ENCODE measurements at places on chromosomes 5 and 9.

DNA sequence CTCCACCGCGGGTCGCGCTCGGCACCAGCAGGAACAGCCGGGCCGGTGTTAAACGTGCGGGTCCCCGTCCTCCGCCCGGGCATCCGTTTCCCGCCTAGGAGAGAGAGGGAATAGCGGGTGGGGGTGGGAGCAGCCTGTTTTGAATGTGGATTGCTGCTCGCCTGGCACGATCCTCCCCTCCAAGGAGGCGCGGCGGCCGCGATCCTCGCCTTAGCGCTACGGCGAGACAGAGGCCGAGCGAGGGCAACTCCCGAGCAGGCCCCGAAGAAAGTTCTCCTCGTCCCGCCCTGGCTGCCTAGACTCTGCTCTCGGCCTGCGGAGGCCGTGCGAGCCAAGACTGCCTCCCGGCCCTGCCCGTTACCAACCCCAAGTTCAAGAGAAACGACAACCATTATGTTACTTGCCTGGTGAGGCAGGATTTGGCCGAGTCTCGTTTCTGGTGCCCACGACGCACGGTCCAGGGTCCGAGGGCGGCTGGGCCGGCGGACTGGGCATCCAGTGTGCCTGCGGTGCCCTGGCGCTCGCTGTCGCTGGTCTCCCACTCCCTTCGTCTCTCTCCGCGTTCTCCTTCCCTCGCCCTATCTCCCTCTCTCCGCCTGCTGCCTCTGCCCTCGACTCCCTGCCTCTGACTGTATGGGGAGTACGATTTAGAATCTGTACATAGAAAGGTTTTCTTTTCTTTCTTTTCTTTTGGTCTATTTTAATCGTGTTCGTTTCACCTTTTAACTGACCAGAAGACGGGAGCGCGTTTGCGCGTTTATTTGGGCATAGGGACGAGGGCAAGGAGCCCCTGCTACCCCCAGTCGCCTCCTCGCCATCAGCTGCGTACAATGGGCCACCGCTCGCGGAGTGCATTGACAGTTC is 724 bp downstream of the NR2F1-AS1 start:
- no peak for DNase-seq

GRCh38 chr9:38527503-38527902 is 92.9 kb downstream of the ANKRD18A start:
- no peak for DNase-seq

DNA sequence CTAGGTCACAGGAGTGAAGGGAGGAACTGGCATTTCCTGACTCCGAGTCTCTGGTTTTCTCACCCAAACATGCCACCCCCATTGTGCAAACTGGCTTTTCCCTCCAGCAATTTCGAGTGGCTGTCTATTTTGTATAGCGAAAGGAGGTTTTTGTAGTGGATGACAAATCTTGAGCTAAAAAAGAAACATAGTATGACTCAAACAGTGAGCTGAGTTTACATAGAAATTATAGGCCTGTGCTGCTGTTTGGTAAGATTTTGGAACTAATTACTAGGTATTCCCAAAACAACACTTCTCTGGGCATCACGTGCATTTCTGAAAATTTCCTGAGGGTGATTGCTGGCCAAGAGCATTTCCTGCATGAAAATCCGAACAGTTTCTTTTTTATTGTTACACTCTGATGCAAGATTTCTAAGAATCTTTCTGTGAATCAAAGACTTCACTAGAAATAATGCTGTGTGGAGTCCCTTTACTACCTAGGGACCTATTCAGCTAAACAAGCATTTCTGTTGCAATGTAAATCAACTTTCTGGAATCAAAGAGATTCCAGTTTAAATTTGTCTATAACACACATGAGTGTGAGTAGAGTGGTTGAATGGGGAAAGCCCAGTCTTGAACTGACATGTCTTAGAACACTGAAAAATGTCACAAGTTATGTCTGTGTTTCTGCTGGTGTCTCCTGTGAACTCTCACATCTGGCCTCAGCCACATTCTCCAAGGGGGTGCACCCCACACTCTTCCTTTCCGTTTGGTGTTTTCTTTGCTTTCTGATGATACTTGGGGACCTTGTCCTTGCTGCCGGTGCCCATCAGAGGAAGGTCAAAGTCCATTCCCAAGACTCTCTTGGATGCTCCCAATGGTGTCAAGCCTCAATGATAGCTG is 33.3 kb upstream of the DAPK1 start:
- DNase-seq, result no peak

DNA sequence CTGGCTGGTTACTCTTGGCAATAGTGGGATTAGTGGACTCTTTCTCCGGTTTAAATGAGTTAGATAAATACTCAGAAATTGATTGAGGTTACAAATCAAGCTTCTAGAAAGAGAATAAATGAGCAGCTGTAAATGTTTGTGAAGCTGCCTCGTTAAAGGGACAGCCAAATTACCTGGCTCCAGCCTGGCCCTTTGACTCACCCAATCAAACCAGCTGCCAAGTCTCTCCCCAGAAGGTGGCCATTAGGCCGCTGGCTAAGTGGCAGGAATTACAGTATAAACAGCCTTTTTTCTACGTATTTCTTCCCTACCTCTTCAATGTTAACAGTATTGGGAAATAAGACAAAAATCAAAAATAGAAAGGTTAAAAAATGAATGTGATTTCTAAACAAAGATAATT is 46.0 kb upstream of the SRFBP1 start:
- no peak for DNase-seq

- DNase-seq, result no peak
Measured at GRCh38 chr9:12764150-12764549, 10.7 kb upstream of the LURAP1L start.

DNA sequence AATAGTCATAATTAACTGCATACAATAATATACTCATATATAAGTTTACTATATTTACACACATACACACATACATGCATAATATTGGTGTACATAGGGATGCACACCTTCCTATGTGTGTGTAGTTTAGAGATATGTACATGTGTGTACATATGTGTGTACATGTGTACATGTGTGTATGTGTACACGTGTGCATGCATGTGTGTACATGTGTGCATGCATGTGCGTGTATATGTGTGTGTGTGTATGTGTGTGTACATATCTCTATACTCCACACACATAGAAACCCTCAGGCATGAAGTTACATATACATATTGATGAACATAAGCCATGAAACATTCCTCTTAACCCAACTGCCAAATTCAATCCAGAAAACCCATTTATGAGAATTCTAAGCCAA is 547.8 kb downstream of the TLR4 start:
- DNase-seq, result no peak

DNA sequence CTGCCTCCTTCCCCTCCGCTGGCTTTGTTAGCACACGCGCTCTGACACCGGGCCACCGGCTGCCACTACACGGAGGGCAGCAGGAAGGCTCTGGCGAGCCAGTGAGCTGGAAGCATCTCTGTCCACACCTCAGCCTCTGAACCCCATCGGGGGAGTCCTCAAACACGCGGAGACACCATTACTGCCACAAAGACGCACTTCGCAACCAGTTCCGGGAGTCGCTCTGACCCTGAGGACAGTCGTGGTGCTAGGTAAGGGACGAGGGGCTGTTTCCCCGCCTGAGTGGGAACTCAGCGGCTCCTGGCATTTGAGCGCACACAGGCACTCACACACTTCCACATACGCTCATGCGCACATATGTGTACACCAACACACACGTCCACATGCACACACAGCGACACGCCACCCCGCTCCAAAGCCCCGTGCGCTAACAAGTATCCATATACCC is 160.0 kb downstream of the C9orf152 start:
- DNase-seq, result peak; percentile 18

- DNase-seq, result no peak
Measured at GRCh38 chr9:30744871-30745270, 1639.6 kb upstream of the ACO1 start.

- no peak for DNase-seq
Measured at GRCh38 chr5:83967417-83967816, 246.8 kb upstream of the HAPLN1 start.

DNA sequence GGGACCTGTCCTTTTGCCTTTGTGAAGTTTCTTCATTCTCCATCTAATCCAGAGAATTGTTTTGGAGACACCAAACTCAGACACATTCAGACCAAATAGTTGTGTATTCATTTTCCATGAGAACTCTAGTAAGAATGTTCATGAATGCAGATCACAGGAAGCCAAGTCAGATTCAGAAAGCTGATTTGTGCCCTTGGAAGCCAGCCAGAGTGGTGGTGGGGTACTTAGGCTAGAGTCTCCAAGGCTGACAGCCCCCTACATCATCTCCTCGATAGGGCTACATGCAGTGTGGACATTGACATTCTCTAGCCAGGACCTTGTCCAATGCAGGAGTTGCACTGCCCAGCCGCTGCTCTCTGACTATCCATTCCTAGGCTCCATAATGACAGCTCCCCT is 137.6 kb downstream of the UGCG start:
- no peak for DNase-seq

DNA sequence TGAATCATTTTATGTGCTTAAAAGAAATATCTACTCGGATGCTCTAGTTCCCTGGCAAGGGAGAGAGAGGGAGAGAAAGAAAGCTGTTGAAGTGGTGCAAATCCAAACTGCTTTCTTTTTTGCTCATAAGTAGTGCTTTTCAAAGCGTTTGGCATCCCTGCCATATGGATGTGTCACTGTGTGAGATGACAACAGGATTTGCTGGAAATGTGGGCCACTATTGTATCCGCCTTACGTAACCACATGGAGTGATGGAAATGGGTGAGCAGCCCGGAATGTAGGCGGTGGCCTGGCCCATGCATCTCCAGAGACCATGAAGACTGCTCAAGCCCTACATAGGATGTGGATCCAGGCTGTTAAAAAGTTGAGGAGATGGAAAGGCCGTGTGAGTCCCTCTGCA is 30.8 kb downstream of the TJP2 start:
- no peak for DNase-seq

DNA sequence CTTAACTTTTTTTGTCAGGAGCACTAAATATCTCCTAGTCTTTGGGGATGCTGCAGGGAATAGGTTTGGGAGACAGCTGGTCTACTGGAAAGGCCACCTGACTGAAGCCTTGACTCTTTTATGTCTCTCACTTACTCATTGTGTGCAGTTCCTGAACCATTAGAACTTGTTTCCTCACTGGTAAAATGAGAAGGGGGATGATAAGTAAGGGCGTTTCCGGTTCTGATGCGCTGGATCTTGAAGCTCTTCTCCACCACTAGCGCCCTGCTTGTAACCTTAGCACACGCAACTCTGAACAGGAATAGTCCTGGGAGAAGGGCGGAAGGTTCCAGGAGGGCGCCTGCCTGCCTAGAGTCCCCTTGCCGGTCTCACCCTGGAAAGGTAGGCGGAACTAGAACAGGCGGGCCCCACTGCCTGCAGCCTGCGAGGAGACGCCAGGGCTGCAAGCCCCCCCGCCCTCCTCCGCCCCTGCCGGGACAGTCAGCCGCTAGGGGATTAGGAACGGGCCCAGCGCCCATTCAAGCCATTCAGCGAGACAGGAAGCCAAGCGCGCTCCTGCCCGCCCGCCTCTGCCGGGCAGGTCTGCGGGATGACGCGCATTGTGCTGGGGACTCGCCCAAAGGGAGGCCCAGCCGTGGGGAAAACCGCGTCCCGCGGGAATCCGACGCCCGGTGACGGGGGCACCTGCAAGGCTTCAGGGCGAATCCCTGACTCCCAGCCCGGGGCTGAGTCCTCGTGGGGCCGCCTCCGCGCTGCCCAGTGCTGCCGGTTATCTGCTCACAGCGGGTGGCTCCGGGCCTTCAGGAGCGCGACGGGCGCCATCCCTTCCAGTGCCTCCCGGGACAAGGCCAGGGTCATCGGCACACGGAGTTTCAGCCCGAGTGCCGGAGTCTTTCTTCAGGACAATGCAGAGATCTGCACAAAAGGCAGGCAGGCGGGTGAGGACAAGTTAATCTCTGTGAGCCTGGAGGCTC is 44.0 kb upstream of the XPA start:
- DNase-seq, result peak; percentile 6

DNA sequence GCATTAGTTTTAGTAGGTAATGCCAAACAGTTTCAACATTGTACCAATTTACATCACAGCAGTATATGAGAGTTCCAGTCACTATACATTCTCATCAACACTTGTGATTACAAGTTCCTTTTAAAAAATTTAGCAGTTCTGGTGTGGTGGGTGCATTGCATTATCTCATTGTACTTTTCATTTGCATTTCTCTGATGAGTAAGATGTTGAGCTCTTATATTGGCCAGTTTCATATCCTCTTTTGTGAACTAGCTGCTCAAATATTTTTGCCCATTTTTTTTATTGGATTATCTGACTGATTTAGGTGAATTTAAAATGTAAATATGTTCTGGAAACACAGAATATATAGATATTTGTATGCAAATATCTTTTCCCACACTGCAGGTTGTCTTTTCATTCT is 160.9 kb upstream of the NR3C1 start:
- DNase-seq, result no peak

- no peak for DNase-seq
Measured at GRCh38 chr5:134439210-134439654, 27.6 kb upstream of the CDKN2AIPNL start.

DNA sequence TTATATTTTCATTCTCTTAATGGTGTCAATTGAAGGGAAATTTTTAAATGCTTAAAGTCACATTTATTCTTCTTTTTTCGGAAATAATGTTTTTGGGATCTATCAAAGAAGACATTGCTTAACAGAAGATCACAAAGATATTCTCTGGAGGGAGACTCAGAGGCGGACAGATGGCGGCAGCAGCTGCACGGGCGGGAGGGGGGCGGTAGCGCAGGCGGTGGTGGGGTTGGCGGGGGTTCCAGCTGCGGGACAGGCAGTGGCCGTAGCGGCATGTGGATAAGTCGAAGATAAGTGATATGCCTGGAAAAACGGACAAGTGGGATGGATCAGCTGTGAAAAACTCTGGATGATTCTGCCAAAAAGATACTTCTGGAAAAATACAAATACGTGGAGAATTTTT is 31.6 kb upstream of the ZDHHC11B start:
- DNase-seq, result no peak

GRCh38 chr5:181160152-181160754 is 12.9 kb downstream of the OR2V2 start:
- peak; percentile 46 for DNase-seq

Measured in activated naive CD4-positive, alpha-beta T cell (primary cell).